Activated gamma-delta T cell treated with Interleukin-2 at 50 U/mL for 16 hours (primary cell): ENCODE measurements at places on chromosomes 7 and 10.

DNA sequence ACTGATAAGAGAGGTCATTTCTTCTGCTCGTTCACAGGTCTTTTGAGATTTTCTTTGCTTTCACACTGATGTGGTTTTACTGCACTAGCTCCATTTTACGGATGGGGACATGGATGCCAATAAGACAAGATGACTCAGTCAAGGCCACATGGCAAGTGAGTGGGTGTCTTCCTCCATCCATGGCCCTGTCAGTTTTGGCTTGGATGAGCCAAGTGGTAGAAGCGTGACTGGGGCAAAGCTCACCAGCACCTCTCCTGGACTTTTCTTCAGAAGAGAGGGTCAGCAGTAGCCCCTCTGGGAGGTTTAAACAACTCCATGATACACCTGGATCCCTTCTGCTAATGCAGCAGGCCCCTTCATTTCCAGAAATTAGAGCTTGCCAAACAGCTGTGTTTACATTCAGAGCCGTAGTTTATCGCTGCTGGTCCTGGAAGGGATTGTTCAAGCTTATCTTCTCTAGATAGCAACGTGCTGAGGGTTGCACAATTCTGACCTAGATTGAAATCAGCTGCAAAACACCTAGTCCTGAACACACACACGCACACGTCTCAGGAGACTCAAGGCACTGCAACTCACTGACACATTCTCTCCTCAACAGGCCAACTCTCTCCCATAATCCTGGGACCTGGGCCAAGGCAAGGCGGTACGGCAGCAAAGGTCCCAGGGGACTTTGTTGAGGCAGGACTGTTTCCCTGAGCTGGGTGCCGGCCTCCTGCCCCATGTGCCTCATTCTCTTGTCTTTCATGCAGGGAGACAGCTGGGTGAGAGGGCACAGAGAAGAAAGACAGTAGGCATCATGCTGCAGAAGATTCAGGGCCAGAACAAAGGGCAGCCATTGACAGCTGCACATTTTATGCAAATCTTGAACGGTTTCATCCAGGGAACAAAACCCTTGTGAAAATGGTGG lies 14.2 kb upstream of the PDCD4 start:
- peak; percentile 32 for DNase-seq

DNA sequence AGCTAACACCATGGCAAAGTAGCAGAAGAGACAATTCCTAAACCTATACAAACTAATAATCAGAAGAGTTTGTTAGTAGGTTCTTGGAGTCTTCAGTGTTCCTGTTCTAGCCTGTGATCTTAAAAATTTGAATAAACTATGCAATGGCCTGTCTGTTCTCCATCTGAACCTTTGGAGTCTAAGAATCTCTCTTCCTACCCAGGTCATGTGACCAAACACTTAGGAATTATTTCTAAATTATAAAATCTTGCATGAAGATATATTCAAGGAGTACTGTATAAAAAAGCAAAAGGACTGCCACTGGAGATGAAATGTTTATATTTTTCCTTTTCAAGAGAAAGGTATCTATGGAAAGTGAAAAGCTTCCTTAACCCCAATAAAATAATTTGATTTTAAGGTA lies 2.4 kb downstream of the MKI67 start:
- no peak for DNase-seq

DNA sequence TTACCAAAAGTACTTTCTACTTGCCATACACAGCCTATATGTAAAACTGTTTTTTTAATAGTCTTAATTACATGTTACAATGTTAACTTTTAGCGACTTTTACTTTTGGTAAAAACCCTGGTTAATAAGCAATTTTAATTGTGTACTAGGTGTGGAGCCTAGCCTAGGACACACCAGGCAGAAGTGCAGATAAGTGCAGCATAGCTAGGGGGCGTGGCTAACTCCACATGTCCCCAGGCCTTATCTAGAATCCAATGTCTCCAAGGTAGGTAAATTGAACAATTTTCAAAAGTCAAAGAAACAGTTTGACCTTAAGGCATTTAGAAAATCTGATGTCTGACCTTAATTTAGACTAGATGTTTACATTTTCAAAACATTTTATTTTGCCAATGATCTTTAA lies 858.7 kb downstream of the CCSER2 start:
- no peak for DNase-seq

GRCh38 chr7:52095861-52096260 lies 779.3 kb upstream of the COBL start:
- no peak for DNase-seq

DNA sequence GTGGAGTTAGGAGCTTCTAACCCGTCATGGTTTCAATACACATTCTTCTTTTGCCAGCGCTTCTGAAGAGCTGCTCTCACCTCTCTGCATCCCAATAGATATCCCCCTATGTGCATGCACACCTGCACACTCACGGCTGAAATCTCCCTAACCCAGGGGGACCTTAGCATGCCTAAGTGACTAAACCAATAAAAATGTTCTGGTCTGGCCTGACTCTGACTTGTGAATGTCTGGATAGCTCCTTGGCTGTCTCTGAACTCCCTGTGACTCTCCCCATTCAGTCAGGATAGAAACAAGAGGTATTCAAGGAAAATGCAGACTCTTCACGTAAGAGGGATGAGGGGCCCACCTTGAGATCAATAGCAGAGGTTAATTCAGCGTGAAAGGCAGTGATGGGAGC lies 22.4 kb downstream of the PRSS2 start:
- no peak for DNase-seq

- DNase-seq = no peak
These were observed 108.7 kb downstream of the LARP4B start for GRCh38 chr10:822661-823367.

GRCh38 chr7:95318501-95319100 lies 5.7 kb downstream of the PON1 start:
- no peak for DNase-seq

- no peak for DNase-seq
These were observed 73.6 kb downstream of the AGK start for GRCh38 chr7:141624763-141625162.

- no peak for DNase-seq
These were observed 12.7 kb downstream of the FAM241B start for GRCh38 chr10:69642747-69643146.

DNA sequence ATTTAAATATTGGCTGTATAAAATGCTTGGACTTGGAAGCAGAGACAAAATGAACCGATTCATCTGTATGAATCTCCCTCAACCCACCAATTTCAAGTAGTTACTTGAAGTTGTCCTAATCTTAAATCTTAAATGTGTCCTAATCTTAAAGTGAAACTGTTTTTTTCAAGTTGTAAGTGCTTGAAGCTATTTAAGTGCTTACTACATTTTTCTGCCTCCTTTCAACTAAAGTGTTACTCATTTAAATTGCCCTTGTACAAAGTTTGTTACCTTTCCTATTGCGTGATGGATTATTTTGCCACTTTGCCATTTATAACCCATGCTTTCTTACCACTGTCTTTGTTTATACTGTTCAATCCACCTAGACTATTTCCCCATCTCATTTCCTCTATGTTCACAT lies 2.8 kb downstream of the BCAP29 start:
- no peak for DNase-seq

DNA sequence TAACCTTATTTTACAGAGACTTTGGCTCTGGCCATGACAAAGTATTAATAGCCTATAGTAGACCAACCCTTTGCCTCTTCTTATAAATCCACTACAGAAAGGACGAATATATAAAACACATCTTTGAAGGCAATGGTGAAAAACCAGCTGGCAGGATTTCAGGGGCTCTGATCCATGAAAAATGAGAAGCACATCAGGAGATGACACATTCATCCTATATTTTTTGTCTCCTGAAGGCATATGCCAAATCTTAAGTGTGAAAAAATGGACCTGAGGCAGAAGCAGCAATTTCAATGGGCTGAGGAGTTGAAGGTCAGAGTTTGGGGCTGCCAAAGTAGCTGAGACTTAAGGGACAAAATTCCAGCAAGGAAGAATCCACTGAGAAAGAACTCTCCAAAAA lies 14.4 kb downstream of the RNF216 start:
- no peak for DNase-seq

DNA sequence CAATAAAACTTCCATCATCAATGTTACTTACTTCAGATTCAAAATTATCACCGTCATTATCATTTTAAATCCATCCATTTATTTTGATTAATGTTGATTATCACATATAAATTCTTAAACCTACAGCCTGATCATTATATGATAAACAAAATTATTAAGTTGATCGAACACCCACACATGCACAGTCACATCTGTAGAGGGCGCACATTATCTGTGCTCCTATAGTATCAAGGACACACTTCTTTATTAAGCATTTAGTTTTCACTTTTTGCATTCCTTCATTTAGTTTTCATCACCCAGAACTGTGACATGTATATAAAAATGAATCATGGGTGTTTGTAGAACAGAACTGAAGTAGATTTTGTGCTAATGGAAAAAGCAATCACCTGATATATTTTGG lies 26.2 kb upstream of the ZNF716 start:
- no peak for DNase-seq

DNA sequence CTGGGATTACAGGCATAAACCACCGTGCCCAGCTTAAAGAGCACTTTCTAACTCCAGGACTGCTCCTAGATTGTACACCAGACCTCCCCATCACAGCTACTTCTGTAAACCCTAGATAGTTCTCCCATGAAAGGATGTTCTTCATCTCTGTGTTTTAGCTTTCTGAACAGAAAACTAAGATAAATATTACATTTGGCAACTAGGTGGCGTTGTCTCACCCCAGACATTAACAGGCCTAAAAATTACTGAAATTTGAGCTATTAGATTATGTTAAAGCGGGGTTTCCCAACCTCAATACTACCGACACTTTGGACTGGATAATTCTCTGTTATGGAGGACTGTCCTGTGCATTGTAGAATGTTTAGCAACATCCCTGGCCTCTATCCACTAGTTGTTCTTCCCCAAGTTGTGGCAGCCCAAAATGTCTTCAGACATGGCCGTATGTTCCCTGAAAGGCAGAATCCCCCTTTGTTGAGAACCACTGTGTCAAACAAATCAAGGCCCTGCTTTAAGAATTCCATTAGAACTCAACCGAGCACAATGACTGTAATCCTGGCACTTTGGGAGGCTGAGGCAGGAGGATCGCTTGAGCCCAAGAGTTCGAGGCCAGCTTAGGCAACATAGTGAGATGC lies 19.1 kb downstream of the ATOH7 start:
- no peak for DNase-seq

GRCh38 chr7:96708872-96709271 lies 774 bp downstream of the SEM1 start:
- DNase-seq = no peak

GRCh38 chr10:72133517-72133916 lies 45.2 kb upstream of the SPOCK2 start:
- no peak for DNase-seq

DNA sequence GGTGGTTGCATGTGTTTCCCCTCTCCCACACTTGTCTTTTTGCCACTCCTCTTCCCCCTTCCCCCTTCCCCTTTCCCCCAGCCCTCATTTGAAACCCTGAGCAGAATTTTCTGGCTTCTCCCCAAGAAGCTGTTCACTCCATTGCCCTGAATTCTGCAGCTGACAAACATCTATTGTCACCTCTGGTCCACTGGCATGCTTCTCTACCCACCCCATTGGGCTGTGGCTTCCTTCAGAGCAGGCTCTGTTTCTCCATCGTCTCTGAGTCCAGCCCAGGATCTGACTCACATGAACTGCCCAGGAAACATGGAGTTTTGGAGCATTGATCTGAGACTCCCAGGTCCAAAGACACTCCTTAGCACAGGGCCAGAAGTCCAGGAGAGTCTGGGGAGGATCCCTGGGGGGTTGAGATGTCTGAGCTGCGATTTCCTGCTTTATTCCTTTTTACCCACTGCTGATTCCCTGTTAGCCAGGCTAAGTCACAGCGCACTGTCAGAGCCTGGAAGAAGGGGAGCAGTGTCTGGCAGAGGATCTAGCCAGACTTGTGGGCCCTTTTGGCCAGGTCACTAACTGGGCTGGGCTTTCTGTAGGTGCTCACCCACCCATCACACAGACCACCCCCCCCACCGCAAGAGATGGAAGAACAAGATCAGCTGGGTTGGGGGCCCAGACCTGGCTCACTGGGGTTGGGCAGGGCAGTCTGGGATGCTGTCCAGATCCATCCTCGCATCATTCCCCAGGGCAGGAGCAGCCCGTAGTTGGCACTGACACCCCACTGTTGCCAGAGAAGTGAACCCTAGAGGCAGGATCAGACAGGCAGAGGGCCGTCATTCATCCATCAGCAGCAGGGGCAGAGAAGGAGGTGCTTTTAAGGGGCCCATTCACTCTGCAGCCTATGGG lies 3.5 kb downstream of the CHAT start:
- no peak for DNase-seq

GRCh38 chr10:1553951-1554350 lies 183.4 kb downstream of the ADARB2 start:
- no peak for DNase-seq

- DNase-seq = no peak
These were observed 917 bp downstream of the ZNF365 start for GRCh38 chr10:62374862-62375710.

GRCh38 chr10:60816628-60817397 lies 38.5 kb downstream of the CDK1 start:
- DNase-seq = peak; percentile 12

DNA sequence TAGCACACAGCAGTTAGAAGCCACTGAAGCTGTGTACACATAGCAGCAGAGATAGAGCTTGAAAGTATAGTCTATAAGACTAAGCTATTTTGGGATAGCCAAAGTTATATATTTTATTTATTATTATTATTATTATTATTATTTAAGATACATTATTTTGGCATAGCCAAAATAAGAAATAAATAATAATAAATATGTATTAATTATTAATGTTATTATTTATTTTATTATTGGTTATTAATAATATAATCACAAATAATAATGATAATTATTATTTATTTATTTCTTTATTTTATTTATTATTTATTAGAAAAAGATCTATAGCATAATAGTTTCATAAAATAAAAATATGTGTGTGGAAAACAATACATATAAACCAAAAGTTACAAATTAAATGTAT lies 107.2 kb upstream of the FOXK1 start:
- DNase-seq = no peak
